Fibroblast of skin of scalp (primary cell): ENCODE measurements at places on chromosomes 6 and 20.
A peak's percentile ranks its signal among the peaks of the same experiment; 100 is the strongest.

DNA sequence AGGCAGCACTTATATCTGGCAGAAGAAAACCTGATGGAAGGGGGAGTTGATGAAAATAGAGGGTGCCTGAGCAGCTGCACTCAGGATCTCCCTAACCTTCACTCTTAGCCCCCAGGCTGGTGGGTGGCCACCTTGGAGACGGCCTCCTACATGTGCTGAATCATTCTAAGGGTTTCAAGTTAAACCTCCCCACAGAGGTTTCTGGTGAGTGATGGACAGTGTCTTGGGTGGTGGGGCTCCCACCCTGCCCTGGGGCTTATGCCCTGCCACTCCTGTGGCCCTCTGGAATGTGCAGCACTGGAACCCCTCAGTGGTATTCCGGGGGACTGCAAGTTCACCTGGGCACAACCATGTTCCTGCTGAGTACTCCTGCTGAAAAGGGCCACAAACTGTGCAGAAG, 357.2 kb downstream of the CD83 start:
- DNase-seq: no peak

DNA sequence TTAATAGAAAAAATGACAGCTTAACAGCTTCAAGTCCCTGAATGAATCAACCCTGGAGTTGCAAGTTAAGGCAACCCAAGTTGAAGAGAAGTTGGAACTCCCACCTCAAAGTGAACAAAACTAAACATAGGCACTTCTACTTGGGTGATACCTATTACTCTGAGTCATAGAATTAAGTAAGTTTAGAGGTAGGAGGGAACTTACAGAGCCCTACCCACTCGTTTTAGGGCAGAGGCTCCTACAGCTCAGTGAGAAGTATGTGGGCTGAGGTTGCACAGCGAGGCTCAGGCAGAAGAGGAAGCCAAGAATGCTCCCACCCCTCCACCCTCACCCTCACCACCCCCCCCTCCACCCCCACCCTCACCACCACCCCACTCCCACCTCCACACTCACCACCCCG, 42.2 kb downstream of the NFATC2 start:
- no peak for DNase-seq

GRCh38 chr6:89034586-89035251, 45.8 kb upstream of the PNRC1 start:
- peak; percentile 64 for DNase-seq

GRCh38 chr6:34709386-34709785, 12.8 kb upstream of the ILRUN start:
- DNase-seq: peak; percentile 17

DNA sequence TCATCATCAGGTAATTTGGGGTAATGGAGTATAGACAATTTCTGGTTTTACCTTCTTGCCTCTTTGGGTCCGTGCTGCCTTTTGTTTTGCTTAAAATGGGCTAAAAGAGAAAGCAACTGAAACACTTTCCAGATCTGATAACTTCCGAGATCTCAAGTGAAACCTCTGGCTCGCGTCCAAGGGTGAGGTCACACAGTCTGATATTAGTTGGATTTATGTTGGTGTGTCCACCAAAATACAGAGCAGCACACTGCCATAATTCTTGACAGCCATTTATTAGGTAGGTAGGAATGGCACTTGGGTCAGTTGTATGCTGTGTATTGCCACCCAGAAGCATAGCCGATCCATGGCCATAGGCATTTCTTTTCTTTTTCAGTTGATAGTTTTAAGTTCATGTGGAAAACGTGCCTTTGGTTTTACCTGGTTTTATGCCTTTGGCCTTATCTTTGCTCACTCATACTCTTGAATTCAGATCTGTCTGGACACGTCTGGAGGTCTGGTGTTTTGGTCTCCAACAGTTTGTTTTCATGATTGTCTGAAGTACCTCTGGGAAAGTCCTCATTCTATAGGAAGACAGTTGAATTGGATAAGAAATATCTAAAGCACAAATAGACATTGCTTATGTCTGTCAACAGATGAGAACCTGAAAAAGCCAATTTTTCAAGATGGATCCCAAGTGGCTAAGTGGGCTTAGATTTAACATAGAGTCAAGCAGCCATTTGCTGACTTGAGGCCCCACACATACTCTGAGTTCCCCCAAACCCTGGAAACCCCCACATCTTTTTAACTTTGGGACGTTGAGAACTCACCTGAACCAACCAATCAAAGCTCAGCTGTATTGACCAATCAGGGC, 320.8 kb downstream of the SOX4 start:
- peak; percentile 26 for DNase-seq

DNA sequence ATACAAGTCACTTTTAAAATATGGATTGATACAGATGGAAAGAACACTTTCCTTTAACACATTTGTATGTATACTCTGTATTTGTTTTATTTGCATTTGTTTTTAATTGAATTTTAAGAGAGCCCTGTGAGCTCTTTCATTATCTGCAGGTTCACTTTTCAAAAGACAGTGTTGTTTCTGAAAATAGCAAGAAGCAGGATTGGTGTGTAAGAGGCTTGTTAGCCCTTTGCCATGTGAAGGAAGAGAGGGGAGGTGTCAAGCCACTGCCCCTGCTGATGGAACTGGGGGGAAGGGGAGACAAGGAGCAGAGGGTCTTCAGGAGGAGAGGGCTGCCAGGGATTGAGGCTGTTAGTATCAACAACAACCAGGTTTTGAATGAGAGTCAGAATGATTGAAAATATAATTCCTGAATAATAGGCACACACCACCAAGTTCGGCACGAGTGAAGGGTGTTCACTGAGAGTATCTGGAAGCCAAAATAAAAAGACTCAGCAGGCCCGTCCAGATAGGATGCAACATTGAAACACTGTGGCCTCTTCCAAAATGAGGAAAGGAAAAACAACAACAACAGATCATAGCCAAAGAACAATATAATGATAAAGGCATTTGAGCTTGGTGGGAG, 12.6 kb upstream of the PBOV1 start:
- DNase-seq: no peak
